ENCODE measurements at places on chromosomes 6 and 20.

DNA sequence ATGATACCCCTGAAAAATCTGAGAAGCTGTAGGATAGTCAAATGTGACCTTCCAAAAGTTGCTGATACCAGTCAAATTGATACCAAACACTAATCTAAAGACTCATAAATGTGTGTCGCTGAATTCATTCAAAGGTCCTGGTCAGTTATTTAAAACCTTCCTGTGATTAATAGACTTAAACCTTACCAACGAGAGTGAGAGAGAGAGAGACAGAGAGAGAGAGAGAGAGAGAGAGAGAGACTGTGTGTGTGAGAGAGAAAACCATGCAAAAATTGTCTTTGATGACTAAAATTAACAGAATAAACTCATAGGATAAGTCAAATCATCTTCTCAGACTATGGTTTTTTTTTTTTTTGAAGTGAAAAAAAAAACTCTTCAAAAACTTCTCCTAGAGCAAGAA is 370.9 kb upstream of the HS3ST5 start:
- no peak for DNase-seq

GRCh38 chr6:165820934-165821333 is 157.9 kb upstream of the PDE10A start:
- DNase-seq = no peak

DNA sequence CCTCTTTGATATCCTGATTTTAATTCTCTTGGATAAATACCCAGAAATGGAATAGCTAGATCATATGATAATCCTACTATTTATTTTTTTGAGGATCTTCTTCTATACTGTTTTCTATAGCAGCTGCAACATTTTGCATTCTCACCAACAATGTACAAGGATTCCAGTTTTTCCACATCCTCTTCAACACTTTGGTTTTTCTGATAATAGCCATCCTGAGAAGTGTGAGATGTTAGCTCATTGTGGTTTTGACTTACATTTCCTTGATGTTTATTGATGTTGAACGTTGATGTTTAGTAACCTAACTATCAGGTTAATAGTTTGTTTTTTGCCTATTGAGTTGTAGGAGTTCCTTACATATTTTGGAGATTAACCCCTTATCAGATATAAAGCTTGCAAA is 217.3 kb downstream of the LRFN2 start:
- no peak for DNase-seq

DNA sequence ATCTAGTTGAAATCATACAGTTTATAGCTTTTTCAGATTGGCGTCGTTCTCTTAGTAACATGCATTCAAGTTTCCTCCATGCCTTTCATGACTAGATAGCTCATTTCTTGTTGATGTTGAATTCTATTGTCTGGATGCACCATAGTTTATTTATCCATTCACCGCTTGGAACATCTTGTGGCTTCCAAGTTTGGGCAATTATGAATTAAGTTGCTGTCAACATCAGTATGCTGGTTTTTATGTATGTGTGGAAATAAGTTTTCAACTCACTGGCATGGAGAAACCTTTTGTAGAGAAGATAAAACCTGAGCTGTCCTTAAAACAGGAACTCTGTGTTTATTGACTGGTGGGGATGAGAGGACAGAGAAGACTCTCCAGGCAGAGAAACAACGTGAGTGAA is 248.0 kb downstream of the CDC5L start:
- DNase-seq = no peak

- no peak for DNase-seq
These were observed 17.9 kb downstream of the ADAT2 start for GRCh38 chr6:143432588-143432987.

GRCh38 chr6:69846312-69846711 is 20.0 kb upstream of the COL19A1 start:
- DNase-seq = no peak

GRCh38 chr6:44657206-44657819 is 269.8 kb downstream of the CDC5L start:
- no peak for DNase-seq

GRCh38 chr6:137734005-137734874 is 132.8 kb upstream of the TNFAIP3 start:
- no peak for DNase-seq

GRCh38 chr6:148547110-148547509 is 199.7 kb upstream of the UST start:
- no peak for DNase-seq

DNA sequence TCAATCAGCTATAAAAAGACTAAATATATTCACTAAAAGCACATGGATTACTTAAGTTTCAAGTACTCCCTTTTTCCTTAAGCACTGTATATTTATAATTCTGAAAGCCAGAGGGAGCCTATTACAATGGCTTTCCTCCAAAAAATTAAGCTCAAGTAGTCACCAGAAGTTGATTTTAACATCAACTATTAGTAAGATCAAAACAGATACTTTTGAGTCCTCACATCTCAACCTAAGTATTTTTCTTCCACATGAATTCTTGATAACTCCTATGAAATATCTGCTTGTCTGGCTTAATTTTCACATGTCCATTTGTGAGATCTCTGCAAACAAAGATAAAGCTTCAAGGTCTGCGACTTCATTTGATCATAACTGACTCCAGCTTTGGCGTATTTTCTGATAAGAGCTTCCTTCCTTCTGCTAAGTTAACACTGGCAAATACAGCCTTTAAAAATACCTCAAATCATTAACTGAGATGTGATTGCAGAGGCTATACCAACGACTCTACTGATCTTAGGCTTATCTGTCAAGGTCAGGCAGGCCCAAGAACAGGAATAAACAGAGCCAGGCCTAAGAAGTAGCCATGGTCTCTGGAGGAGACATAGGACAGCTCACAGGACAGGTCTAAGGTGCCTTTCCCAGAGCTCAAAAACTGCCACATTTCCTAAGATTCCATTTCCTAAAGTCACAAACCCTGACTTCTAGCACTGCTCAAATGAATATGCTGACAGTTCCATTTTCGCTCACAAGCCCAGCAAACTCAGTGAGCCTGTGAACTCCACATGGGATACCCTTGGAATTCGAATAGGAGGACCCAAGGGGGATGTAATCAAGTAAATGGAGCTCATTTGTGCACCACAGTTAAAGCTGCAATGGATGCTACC is 10.0 kb downstream of the SNX5 start:
- no peak for DNase-seq

DNA sequence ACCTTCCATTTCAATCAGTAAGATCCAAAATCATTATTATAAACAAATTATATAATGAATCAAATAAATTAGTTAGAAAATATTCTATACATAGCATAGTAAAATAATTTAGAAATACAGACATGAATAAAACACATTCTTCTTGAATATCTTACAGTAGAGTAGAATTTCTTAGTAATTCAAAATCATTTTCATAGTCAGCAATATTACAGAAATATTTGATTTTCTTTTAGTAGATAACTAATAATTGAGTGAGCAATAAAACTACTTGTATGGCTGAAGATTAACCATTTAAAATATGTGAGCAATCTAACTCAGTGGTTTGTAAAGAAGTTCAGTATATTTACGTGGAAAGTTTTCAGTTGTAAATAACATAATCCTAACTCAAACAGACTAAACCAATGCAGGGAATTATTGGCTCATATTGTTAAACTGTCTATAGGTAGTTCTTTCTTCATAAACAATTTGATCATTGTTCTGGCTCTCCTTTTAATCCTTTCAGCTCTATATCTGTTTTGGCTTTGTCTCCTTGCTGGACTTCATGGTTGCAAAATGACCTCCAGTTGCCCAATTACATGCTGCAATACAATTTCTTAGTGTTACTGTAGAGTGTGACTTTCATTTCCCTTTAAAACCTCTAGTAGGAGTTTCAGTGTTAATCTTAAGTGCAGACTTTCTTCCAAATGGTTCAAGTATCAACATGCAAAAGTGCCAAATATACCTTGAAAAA is 307.5 kb downstream of the EYS start:
- DNase-seq = no peak

GRCh38 chr6:75209184-75209723 is 3.4 kb upstream of the COL12A1 start:
- no peak for DNase-seq

GRCh38 chr6:168508903-168509302 is 67.9 kb downstream of the SMOC2 start:
- DNase-seq = no peak

GRCh38 chr6:156391061-156391672 is 386.0 kb upstream of the ARID1B start:
- DNase-seq = no peak

- DNase-seq = no peak
These were observed 296.7 kb downstream of the SAMD5 start for GRCh38 chr6:147805155-147805554.

DNA sequence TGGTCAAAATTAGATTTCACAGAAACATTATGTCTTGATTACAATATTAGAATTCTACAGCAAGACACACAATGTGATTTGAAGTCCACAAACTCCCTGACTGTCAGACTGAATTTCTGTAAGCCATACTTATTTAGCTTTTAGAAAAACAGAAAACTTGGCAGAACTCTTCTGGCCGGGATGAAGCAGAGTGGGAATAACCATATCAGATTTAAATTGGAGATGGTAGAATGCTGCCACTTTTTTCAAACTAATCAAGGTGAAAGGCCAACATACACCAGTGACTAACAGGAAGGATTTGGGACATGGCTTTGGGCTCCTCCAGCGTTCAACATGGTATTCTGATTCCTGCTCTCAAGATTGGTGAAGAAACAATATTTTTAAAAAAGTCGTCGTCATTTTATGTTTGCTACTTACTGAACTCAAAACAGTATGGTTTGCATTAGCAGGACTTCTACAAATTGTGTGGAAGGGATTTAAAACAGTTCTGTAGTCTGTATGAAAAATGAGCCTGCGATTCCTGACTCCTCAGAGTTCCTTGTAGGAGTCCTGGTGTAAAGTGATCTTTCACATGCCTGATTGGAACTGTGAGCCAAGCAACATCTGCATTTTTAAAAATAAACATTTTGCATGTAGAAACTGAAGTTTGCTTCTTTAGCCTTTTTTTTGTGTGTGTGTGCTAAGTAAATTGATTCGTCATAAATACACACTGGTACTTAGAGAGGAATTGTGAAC is 297.9 kb upstream of the SOX4 start:
- no peak for DNase-seq

DNA sequence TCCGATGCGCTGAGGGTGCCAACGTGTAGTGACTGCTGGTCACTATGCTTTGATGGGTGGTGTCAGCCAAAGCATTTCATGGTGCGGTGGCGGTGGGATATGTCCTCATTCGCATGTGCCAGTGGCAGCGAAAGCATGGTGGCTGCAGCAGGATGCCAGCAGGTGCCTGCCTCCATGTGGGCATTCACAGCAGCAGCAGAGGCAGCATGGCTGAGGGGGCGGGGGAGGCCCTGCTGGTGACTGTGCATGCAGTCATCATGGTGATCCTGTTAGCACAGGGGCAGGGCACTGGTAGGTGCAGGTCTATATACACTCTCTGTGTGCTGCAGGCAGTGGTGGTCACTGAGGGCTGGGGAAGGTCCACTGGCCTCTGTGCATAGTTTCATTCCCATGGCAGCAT is 22.0 kb downstream of the FIG4 start:
- DNase-seq = no peak

GRCh38 chr6:33116841-33117711 is 41.3 kb downstream of the HLA-DPB1 start:
- DNase-seq = no peak

- DNase-seq = no peak
These were observed 12.9 kb upstream of the WFDC2 start for GRCh38 chr20:45456632-45457031.
